ENCODE measurements at places on chromosomes 6 and 20.

DNA sequence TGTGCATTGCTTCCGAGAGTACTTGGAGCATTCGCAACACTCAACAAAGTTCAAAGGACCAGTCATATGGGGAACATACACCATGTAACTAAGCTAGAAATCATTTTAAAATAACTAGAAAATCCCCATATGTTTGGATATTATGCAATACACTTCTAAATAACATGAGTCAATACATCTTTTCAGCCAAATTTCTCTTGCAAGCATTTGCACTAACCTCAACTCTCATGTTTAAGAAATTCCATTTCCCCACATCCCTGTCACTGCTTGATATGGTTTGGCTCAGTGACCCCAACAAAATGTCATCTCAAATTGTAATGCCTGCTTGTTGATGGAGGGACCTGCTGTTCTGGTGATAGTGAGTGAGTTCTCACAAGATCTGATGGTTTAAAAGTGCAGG, 85.7 kb upstream of the CST7 start:
- DNase-seq, result no peak

- no peak for DNase-seq
Observed at GRCh38 chr6:87408721-87409155, 966 bp downstream of the CFAP206 start.

DNA sequence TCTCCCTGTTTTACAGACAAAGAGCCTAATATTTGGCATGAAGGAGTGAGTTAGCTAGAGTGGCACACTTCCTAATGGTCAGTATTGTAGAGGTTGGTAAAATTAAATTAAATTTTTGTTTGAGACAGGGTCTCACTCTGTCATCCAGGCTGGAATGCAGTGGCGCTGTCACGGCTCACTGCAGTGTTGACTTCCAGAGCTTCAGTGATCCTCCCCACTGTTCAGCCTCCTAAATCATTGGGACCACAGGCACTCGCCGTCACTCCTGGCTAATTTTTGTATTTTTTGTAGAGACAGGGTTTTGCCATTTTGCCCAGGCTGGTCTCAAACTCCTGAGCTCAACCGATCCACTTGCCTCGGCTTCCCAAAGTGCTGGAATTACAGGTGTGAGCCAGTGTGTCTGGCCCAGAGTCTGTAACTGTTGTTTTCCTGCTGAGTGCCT, 70.9 kb downstream of the SCAND1 start:
- no peak for DNase-seq

DNA sequence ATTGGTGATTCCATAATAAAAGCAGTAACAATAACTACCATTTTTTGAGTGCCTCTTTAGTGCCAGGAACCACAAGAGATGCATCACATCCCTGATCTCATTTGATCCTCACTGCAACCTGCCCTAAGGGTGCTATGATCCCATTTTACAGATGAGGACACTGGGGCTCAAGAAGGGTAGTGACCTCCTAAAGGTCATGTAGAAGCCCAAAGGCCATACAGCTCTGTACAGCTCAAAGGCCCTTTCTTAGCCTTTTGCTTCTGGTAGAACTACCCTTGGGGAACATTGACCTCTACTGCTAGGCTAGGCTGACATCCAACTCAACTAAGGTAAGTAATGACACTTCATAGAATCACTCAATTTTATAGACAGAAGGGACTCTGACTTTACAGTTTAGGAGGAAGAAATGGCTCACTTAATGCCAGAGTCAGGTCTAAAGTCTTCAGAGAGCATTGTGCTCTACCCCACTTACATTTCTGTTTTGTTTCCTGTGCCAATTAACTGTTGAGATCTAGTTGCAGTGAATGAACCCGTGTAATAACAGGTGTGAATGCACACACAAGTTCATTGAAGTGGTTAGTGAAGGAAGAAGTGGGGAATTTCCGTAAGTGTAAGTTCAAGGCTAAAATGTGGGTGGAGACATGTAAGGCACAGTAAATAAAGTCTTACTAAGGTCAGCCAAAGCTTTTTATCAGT, 10.7 kb downstream of the SLC9A8 start:
- DNase-seq, result no peak

DNA sequence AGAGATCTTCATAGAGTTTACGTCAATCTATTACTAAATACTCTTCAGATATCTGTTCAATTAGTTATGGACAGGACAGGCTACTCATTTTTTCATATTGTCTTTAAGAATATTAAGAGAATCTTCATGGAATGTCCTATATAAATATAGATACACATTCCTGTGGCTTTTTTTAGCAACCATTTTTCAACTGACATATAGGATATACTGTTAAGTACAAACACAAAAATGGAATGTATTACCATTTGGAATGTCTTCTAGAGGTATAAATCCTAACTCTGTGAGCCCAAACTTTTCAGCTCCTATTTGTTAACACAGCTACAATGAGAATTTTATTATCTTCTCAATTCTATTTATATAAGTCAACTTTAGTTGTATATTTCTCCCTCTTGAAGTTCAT, 239.6 kb upstream of the DEFB112 start:
- DNase-seq, result no peak

GRCh38 chr6:117530467-117531242, 48.2 kb downstream of the DCBLD1 start:
- no peak for DNase-seq

- DNase-seq, result no peak
Observed at GRCh38 chr6:160010067-160010466, 41.2 kb downstream of the IGF2R start.

GRCh38 chr6:87561017-87561416, 28.8 kb downstream of the RARS2 start:
- no peak for DNase-seq

- DNase-seq, result no peak
Observed at GRCh38 chr6:128127650-128128049, 226.8 kb upstream of the THEMIS start.

DNA sequence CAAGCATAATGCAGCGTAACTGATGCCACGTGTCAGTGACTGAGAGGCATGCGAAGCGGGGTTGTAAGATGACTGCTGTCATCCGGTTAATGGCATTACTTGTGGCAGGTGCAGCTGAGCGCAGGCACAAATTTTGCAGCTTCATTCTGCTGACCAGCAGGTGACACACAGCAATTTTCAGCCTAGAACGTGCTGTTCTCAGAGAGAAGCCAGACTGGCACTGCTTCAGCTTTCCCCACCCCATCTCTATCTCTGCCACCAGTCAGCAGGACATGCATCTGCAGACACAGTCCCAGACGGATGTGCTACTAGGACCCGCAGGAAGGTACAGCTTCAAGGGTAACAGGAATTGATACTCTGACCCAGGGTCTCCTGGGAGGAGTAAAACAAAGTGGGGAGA, 221.8 kb downstream of the KIF16B start:
- DNase-seq, result no peak

DNA sequence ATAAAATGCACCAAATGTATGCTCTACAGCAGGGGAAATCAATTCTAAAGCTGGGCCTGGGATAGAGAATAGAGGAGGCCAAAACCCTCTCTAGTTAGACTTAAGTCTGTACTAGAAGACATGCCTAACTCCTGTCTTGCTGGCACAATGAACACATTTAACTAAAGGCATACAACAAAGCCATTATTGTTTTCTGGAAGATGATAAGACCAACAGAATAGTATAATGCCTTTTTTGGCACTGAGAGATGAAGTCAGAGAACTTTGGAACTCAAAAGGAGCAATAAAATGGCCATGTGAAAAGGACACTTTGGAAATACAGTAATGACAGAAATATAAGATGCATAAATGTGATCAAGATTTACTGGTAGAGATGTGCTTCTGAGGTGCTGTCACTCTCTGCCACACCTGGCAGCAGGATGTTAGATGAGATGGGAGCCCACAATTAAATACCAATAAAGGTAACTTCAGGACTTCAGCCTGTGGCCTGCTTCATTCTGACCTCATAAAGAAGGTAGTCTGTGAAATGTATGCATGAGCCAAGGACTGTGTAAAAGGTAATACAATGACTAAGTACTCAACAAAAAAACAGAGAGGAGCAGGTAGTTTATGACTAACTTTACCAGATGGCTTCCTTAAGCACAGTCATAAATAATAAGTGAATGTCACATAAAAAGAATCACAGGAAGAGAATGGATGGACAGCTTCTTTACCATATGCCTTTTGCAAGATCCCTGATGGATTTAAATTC, 333.4 kb downstream of the BCKDHB start:
- no peak for DNase-seq

DNA sequence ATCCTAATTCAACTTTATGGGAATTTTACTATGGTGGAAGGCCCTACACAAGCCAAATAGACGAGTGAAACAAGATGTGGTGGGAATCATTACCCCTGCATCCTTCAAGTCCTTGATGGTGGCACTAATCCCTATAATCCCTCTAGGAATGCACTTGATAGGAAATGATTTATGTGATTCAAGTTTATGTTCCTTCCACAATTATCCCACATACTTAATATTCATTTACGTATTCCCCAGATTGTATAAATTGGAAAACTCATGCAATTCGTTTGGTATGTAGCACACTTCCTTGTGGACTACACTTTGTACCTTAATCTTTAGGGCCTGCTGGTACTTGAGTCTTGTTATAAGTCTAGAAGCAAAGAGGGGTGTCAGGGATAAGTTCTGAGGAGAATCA, 40.8 kb downstream of the PKIB start:
- no peak for DNase-seq

GRCh38 chr6:6971369-6971768, 136.4 kb upstream of the RREB1 start:
- DNase-seq, result no peak

DNA sequence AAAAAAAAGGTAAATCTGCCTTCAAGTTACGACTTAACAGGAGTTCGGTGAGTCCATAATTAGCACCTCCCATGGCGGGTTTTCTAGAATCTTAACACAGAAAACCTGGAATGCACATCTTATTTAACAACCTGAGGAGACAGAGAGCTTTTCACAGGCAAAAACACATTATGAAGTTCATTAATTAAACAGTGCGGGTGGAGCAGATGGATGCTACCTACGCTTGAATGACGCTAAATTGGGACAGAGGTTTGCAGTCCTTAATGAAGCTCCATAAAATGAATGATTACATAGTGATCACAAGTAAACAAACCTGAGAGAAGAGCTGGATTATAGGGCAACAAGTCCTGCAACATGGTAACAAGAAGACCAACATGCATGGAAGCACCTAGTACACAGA, 81.0 kb downstream of the INSM1 start:
- DNase-seq, result no peak

- no peak for DNase-seq
Observed at GRCh38 chr6:148561629-148562028, 185.2 kb upstream of the UST start.

DNA sequence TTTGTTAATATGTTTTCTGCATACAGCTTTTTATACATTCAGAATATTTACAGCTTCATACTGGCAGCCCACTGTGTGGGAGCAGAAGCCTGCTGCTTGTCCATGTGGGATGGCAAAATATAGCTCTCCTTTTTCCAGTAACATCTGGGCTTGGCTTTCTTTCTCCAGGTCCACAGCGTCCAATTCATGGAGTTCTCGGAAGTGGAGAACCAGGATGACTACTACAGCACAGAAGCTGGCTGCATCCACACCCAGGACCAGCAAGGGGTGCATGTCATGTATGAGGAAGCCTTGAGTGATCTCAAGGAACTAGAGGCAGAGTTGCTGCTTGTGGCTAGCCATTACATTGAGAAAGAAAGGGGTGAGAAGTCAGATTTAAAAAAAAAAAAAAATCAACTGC, 143.1 kb downstream of the CD164 start:
- no peak for DNase-seq

DNA sequence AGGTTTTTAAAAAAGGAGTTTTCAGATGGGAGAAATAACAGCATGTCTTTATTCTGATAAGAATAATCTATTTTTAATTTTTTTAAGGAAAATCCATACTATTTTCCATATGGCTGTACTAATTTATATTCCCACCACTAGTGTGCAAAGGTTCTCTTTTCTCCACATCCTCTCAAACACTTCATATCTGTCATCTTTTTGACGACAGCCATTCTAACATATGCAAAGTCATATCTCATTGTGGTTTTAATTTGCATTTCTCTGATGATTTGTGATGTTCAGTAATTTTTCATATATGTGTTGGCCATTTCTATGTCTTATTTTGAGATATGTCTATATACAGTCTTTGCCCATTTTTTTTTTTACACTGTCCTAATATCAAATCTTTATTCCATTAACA, 280.6 kb upstream of the RUNX2 start:
- DNase-seq, result no peak

DNA sequence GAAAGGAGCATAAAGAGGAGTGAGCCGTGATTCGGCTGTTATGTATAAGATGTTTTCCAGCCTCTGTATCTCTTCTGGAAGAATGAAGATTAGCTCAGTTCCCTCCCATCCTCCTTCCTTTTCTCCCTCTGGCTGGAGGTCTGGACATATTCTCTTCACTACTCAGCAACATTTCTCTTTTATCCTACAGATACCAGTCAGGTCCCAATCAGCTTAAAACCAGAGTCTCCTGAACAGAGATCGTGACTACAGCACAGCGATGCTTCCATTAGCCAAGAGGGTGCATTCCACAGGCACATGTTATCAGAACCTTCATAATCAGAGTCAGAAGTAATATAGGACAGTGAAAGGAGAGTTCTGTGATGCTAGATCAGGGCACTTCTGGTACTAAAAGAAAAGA, 133.9 kb upstream of the SOX4 start:
- no peak for DNase-seq

GRCh38 chr6:7617801-7618764, 28.1 kb downstream of the SNRNP48 start:
- DNase-seq, result no peak

GRCh38 chr6:36436466-36436865, 6.2 kb downstream of the PXT1 start:
- DNase-seq, result no peak

DNA sequence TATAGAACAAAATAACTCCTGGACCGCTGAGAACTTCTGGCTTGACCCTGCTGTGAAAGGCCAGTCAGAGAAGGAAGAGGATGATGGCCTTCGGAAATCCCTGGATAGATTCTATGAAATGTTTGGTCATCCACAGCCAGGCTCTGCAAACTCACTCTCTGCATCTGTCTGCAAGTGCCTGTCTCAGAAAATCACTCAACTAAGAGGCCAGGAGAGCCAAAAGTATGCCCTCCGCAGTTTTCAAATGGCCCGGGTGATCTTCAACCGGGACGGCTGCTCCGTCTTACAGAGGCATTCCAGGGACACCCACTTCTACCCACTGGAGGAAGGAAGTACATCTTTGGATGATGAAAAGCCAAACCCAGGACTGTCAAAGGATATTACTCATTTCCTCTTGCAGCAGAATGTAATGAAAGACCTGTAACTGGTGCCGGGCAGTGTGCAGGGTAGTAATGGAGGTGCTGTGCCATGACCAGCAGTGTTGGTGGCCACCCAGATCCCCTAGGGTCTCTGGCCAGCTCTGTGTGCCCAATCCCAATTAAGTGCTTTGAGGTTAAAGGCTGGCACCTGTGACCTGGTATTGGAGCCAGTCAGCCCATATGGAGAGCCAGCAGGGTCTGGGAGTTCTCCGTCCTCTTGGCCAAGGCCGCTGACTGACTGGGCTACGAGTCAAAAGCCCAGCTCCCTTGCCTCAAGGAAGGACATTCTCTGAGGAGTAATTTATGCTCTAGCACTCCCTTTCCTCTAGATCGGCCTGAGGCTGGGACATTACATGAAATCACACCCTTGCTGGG, 87.1 kb downstream of the TRMT6 start:
- no peak for DNase-seq
